ENCODE measurements at places on chromosomes 13 and 19.

DNA sequence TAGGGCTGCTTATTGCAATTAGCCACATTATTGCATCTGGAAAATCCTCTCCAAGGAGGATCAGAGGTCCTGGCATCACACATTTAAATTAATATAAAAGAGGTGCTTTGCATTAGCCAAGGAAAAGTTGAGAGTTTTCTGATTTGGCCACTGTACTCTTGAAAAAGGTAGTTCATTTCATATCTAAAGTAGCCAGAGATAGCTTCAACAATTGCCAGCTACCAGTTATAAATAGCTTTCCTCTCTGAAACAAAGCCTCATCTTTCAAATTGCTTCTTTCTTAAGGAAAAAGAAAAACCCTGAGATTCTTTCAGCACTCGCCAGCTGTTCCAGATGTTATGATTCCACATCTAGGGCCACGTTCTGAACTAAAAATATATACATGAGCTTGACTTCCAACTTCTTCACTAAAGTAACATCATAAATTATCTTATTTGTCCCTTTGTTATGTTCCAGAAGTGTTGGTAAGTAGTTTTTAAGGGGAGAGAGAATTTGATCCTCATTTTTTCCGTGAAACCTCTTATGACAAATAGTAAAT lies 69.6 kb downstream of the ERCC5 start:
- DNase-seq: no peak

DNA sequence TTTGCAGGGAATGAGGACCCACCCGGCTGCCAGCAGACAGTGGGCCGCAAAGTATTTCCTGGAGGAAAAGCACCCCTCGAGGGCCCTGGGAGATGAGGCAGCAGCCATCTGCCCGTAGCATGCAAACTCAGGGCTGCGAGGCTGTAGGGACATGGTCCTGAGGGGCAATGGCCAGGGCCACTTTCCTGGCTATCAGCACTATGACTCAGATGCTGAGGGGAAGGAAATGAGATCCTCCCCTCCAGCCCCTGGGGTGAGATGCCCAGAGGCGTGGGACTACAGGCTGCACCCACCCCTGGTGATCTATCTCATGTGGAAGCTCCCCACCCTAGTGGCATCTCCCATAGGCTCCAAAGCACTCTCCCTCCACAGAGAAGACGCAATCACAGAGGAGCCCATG lies 80.1 kb downstream of the SLC7A1 start:
- DNase-seq: no peak

GRCh38 chr13:27959976-27960361 lies 9.1 kb downstream of the CDX2 start:
- DNase-seq: no peak

DNA sequence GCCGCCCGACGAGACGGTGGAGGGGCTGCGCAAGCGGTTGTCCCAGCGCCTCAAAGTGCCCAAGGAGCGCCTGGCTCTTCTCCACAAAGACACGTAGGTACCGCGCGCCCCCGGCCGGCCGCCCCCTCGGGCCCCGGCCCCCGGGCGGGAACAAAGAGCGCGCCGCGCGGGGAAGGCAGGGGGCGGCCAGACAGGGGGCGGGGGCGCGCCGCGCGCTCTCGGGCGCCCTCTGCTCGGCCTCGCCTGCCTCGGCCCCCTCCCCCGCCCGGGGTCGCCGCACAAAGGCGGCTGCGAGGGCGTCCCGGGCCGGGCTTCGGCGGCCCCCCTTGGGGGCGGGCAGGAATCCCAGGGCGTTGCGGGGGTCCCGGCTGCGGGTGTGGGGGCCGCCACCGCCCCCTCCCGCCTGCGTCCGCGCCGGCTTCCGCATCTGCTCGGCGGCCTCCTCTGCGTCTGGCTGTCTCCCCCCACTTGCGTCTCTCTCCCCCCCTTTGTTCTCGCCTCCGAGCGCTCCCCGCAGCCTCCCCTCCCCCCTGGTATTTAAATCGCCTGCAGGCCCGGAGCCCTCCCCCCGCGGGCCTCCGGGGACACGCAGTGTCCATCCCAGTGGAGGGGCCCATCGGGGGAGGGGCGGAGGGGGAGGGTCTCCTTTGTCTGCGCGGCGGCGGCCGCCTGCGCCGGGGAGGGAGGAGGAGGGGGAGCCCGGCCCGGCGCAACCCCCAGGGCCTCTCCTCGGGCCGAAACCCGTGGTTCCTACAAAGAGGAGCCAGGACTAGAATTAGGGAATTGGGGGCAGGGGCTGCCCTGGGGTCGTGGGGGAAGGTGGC lies 2.3 kb downstream of the MIDN start:
- DNase-seq: no peak

- no peak for DNase-seq
These were observed 1563.6 kb downstream of the OLFM4 start for GRCh38 chr13:54592201-54592600.

DNA sequence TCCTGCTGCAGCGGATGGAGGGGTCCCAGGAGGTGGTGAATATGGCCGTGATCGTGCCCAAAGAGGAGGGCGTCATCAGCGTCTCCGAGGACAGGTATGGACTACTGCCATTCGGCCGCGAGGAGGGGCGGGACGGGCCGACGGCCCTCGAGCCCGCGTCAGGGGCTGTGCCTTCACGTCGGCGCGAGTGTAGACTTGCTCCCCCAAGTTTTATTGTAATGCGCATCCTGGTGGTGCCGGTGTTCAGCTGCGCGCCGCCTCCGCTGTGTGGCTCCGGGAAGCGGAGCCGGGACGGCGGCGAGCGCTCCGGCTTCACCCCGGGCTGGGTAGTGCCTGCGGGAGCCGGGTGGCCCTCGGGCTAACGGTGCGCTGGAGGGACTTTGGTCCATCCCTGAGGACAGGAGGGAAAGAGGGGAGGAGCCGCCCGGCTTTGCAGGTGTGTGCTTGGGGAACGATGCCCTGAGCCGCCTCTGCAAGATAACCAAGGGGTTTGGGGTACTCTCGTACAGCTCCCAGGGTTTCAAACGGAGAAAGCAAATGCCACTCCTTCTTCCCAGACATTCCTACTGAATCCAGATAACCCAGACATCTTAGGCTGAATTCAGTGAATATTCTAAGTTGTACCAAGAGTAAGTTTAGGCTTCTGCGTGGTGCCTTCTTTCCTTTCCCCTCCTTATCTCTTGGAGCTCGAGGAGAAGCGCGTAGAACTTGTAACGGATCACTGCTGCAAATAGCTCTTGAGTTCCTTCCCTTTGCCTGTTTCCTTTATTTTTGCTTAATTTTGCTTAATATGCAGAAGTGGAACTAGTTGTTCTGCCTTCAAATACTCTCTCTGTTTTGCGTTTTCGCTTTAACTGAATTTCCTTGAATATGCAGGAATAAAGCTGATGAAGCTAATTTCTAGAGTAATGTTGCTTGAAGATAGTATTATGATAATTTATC lies 740 bp downstream of the WDFY2 start:
- DNase-seq: peak; percentile 38

GRCh38 chr19:50739914-50740426 lies 16.8 kb downstream of the CLEC11A start:
- DNase-seq: no peak

DNA sequence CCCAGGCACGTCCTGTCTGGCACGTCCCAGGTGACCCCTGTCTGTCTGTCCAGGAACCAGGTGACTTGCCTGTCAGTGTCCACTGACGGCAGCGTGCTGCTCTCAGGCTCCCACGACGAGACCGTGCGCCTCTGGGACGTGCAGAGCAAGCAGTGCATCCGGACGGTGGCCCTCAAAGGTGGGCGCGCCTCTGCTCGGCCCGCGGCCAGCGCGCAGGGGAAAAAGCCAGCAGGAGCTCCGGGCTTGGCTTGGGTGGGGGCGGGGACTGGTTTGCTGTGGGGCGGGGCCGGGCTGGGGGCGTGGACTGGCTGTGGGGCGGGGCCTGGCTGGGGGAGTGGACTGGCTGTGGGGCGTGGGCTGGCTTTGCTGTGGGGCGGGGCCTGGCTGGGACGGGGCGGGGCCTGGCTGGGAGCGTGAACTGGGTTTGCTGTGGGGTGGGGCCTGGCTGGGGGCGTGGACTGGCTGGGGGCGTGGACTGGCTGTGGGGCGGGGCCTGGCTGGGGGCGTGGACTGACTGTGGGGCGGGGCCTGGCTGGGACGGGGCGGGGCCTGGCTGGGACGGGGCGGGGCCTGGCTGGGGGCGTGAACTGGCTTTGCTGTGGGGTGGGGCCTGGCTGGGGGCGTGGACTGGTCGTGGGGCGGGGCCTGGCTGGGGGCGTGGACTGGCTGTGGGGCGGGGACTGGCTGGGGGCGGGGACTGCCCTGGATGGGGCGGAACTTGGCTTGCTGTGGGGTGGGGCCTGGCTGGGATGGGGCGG lies 7.2 kb downstream of the WDR18 start:
- no peak for DNase-seq

DNA sequence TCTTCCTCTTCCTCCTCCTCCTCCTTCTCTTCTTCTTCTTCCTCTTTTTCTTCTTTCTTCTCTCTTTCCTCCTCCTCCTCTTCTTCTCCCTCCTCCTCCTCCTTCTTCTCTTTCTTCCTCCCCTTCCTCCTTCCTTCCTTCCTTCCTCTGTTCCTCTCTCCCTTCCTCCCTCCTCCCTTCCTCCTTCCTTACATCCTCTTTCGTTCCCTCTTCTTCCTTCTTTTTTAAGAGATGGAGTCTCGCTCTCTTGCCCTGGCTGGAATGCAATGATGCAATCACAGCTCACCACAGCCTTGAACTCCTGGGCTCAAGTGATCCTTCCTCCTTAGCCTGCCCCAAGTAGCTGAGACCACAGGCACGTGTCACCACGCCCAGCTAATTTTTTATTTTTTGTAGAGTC lies 13.2 kb downstream of the EHD2 start:
- no peak for DNase-seq

- DNase-seq: no peak
These were observed 7.8 kb downstream of the CPB2 start for GRCh38 chr13:46097015-46097414.

DNA sequence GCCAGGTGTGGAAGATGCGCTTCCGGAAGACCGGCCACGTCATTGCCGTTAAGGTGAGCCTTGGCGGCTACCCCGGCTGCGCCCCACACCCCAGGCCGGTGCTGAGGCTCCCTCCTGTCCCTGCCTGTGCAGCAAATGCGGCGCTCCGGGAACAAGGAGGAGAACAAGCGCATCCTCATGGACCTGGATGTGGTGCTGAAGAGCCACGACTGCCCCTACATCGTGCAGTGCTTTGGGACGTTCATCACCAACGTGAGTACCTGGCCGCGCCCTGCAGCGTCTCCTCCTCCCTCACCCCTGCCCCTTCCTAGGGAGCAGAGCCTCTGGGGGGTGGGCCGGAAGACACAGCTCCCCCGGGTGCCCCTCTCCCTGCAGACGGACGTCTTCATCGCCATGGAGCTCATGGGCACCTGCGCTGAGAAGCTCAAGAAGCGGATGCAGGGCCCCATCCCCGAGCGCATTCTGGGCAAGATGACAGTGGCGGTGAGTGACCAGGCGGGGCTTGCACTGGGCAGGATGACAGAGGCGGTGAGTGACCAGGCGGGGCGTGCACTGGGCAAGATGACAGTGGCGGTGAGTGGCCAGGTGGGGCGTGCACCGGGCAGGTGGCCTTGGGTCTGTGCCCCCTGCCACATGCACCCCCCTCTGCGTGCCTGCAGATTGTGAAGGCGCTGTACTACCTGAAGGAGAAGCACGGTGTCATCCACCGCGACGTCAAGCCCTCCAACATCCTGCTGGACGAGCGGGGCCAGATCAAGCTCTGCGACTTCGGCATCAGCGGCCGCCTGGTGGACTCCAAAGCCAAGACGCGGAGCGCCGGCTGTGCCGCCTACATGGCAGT lies 4.1 kb upstream of the TGFBR3L start:
- no peak for DNase-seq

DNA sequence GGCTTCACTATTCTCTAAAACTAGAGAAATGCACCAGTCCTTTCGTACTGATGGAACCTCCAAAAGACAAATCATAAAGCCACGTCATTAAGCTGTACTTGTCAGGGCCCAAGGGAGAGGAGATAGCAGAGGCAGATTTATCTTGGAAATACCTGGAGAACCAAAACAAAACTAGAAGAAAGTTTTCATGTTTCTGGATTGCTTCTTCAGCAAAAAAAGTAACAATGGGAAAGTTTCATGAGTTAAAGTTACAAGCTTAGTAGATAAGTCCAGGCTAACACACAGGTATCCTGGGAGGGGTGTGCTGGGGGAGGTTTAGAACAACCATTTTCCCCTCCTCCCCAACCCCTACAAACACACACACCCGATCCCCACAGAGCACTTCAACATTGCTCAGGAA lies 21.6 kb downstream of the RANBP3 start:
- no peak for DNase-seq

- peak; percentile 10 for DNase-seq
These were observed 805.6 kb upstream of the ARGLU1 start for GRCh38 chr13:107373551-107373950.
